ENCODE measurements at places on chromosomes 6 and 20.

DNA sequence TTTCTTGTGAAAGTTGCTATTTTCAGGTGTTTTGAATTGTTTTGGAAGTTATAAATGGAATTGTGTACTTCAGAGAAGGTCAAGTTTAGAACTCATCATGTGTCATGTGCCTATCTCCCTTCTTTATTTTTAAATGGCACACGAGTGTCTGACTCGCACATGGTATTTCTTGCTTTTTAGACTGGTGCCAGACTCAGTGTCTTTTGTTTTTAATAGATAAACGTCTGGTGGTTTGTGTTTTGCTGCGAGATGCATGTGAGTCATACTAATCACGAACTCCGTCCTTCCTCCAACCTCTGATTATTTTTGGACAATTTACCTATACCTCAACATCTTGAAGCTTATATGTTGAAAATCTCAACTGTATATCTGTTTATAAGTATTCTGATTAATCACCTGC is 292.1 kb downstream of the CDKAL1 start:
- peak; percentile 80 for DNase-seq

DNA sequence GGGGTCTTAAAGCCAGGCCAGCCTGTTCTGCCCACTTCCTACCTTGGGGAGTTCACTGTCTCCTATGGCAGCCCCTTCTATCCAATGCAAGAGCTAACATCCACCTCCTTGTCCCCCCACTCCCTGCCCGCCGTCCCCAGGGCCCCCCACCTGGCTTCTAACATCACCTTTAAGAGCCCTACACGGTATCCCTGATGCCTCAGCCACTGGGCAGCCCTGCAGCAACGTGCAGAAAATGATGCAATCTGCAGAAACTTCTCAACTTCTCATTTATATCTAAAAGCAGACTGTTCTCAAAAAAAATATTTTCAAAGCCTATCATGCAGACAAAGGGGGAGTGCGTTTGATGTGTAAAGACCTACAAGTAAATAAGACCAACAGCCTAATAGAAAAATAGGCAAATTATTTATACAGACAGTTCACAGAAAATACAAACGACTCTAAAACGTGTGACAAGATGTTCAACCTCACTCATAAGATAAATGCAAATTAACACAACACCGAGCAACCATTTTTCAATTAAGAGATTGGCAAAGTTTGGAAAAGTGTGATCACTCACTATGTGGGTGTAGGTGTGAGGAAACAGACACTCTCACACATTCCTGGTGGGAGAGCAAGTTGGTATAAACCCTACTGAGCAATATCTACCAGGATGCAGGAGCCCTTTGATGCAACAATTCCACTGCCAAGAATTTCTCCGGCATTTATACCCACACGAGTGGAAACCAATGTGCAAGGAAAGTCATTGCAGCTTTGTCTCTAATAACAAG is 15.1 kb upstream of the HCK start:
- no peak for DNase-seq

- DNase-seq: no peak
Measured at GRCh38 chr20:63697357-63697867, 960 bp downstream of the TNFRSF6B start.

GRCh38 chr6:25105070-25105925 is 169.5 kb upstream of the RIPOR2 start:
- DNase-seq: no peak

DNA sequence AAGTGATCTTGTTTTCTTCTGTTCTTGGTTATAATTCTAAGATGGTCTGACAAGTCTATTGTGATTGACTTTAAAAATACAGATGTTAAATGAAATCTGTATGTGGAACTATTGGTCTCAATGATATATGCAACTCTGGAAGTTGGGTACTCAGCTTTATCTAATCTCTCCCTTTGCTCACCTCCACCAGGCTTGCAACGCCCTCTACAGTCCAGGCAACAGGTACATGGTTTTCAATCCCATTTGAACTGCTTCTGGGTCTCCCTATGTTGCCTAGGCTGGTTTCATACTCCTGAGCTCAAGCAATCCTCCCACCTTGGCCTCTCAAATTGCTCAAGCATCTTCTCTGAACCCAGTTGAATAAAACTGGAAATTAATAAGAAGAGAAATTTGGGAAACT is 25.6 kb upstream of the HLA-DQB1 start:
- no peak for DNase-seq

GRCh38 chr6:153980171-153980570 is 58.9 kb upstream of the OPRM1 start:
- peak; percentile 5 for DNase-seq

DNA sequence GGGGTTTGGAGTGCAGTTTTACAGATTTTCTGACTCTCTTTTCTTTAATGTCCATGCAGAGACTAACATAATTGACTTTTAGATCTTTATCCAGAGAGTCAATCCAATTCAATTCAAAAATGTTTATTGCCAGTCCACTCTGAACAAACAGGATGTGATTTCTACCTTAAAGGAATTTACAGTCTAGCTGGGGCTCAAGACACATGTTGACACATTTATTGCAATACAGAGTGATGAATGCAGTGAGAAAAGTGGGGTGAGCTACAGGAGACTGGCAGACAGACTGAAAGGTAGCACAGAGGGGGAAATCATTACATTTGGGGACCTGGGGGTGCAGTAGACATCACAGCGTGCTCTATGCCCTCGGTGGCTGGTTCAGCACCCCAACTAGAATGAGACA is 193.9 kb downstream of the SLC24A3 start:
- DNase-seq: no peak

DNA sequence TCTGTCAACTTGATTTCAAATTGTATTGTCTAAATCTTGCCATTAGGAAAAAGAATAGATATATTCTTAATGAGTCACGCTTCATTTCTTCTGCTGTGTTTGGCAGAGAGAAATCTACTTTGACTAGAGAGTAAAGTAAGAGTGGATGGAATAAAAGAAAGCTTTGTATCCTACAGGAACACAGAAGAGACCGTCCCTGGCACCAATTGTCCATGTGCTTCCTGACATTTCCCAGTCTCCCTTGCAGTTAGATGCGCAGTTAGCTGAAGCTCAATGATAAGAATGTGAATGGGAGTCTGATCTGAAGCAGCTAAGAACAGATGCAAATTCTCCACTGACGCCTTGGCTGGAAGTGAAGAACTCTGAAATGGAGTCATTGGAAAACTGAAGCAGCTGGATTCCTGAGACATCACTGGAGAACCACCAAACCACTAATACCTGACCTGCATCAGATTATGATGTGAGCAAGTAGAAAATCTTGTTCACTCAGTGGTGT is 528.2 kb upstream of the MARCKS start:
- peak; percentile 12 for DNase-seq

Data from fibroblast of mammary gland (primary cell).